HFFc6 (cell line): ENCODE measurements at places on chromosomes 6 and 20. TPM values are rescaled to one million over a fixed set of nuclear protein-coding genes. Genes with fewer than 3 reads are reported as not detected.

DNA sequence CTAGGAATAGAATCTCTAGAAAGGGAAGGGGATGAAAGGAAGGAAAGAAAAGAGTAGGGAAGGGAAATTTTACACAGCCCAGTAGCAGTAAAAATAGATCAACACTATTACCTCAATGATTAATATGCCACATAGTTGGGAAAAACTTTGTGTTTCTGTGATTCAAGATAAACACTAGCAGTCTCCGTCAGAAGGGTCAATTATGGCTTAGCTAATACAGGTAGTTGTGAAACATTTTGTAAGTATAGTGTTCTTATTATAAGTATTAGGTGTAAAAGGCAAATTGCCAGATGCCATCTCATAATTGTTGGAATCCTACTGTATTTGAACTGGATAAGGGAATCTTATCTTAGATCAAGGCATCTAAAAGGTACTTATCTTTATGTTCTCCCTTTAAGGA is 165.7 kb downstream of the MTFR2 start:
- H3K4me3 ChIP-seq, result no peak overlapping the region
- no peaks in the 10 kb centered on the region for H3K27me3 ChIP-seq
- DNase-seq, result no peak
- H3K4me1 ChIP-seq, result peaks cover 67% of the 10 kb centered on the region
- H3K27ac ChIP-seq, result no peak overlapping the region

Gene CASS4
- total RNA-seq, result 0.42 to 0.55 TPM (median 0.45 TPM) in 3 replicates

DNA sequence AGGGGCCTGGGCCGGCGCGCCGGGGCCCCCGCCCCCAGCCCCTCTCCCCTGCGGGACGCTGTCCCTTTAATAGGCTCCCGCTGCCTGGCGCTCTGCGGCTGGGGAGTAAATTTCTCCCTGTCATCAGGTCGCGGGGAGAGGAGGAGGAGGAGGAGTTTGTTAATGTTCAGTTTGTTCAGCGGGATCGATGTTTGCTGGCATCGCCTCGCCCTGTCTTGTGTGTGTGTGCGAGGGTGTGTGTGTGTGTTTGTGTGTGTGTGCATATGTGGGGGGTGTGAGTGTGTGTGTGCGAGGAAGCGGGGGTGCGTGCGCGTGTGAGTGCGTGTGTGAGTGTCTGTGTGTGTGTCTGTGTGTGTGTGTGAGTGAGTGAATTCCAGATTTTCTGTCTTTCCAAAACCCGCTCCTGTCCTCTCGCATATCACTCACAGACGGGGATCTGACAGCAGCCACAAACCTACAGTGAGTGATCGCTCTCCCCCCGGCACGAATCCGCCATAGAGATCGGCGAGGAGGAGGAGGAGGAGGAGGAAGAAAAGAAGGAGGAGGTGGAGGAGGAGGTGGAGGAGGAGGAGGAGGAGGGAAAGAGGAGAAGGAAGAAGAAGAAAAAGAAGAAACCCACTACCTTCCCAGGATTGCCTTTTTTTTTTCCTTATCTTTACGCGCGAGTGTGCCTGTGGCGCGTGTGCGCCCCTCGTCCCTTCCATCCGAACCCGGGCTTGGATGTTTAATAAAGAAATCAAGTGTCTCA is at the start of gene TSHZ2:
TSHZ2 (plus strand) TSS at position 169 of the 748 bp plus-strand sequence. CDS start 936 bp downstream, outside the sequence.
- no peaks in the 10 kb centered on the region for H3K4me1 ChIP-seq
- no peak within 1 kb of the TSS for H3K27ac ChIP-seq
- H3K36me3 ChIP-seq, result no peaks in the 10 kb centered on the region
- no peak for DNase-seq
- no peaks in the 10 kb centered on the region; the same call in 1 of the 2 replicates for H3K27me3 ChIP-seq

Gene CDH22
- not detected in 3 replicates for total RNA-seq

Gene BCAS1
- not detected in 3 replicates for total RNA-seq

- peaks cover 15% of the 10 kb centered on the region for H3K27me3 ChIP-seq
- H3K27ac ChIP-seq, result peak overlapping the region; percentile 93
- DNase-seq, result no peak
- peaks cover 64% of the 10 kb centered on the region for H3K36me3 ChIP-seq
- H3K4me3 ChIP-seq, result peak overlapping the region; percentile 94
- H3K4me1 ChIP-seq, result peaks cover 66% of the 10 kb centered on the region
These were observed 1.3 kb downstream of the FLOT1 start for GRCh38 chr6:30741063-30741779.

DNA sequence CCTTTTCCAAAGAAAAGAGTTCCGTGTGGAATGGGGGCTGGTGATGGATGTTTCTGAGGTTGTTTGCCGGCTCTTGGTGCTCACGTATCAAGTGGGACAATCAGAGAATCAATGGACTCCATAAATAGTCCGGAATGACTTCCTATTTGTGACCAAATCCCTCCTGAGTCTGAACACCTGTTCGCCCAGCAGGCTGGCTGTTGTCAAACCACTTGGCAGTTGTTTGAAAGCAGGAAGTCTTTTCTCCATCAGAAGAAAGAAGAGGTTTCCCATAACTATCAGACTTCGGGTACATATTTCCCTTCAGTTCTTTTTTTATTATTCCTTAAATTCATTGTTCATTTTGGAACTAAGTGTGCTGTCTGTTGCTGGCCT is 154.7 kb upstream of the RIN2 start:
- H3K27ac ChIP-seq, result no peak overlapping the region
- no peak overlapping the region for H3K4me3 ChIP-seq
- H3K27me3 ChIP-seq, result peaks cover 10% of the 10 kb centered on the region
- DNase-seq, result no peak

DNA sequence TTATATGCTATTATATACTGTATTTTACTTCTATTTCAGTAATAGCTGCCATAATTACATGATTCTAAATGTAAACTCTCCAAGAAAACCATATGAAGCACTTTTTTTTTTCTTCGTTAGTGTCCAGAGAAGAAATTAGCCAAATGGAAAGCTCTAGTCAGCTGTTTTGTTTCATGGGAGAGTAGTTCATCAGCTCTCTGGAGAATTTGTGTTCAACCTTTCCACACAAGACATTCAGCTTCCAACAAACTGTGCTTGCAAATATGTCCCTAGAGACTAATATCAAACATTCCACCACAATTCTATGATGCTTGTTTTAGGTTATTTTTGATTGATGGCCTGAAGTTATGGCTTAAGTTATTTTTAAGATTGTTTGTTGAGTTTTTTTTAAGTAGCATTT is 19.5 kb downstream of the FHL5 start:
- H3K27me3 ChIP-seq, result no peaks in the 10 kb centered on the region; the same call in 1 of the 2 replicates
- no peak overlapping the region for H3K4me3 ChIP-seq
- peaks cover 6% of the 10 kb centered on the region; the same call in 1 of the 2 replicates for H3K4me1 ChIP-seq
- DNase-seq, result no peak

Gene MMP24
- 0.48 and 0.91 TPM in 2 replicates for total RNA-seq
